ENCODE measurements at places on chromosomes 3 and 15.
A peak's percentile ranks its signal among the peaks of the same experiment; 100 is the strongest.

DNA sequence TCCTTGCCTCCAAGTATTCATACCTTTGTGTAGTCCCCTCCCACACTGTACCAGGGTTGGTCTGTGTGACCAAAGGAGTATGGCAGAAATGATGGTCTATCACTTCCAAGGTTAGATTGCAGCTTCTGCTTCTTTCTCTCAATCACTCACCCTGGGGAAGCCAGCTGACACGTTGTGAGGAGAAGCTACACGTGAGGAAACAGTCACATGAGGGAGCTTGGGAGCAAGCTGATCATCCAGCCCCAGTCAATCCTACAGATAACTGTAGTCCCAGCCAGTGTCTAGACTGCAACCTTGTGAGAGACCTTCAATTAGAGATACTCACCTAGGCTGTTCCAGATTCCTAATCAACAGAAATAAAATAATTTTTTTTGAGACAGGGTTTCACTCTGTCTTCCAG is 6.2 kb upstream of the ZNF774 start:
- no peak for DNase-seq

DNA sequence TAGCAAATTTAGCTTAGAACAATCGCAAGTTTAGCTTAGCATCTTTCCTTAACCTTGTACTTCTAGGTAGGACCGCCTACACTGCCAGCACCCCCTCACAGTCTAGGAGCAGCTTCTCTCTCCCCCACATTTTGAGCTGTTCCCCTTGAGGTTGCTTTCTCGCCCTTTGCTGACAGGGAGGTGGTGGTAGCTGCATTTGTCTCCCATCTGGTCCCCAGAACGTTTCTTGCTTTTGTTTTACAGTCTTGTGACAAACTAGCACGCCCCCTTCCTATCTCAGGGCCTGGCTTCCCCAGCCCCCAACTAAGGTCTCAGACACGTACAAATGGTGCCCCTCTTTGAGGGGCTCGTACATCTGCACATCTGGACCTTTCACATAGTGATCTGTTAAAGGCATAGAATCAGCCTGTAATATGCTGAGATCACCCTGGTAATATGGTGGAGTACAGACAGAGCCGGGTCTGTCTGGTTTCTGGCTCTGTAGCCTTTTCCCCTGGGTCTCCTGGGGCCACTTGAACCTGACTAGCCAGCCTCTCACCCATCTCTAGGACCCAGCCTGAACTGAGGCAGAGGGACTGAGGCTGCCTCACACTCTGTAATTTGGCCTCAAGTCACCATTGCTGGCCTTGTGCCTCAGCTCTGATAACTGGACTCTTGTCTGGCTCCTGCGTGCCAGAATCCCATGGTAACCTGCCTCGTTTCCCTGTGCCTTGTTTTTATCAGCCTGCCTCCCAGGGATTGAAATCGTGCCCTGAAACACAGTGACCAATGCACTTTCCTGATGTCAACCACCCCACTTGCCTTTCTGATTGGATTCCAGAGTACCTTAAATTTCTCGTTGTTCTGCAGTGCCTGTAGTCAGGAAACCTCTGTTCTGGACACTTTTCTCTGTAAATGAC is 27.7 kb downstream of the CRTC3 start:
- no peak for DNase-seq

- no peak for DNase-seq
These were observed 533.1 kb upstream of the CBLB start for GRCh38 chr3:106401666-106402490.

- DNase-seq = peak; percentile 27
These were observed 11.9 kb upstream of the CD200R1L start for GRCh38 chr3:112858410-112859069.

GRCh38 chr3:37993820-37994638 is 3.4 kb downstream of the VILL start:
- DNase-seq = peak; percentile 51

- DNase-seq = no peak
These were observed 111.6 kb upstream of the SLC6A6 start for GRCh38 chr3:14290631-14291385.

DNA sequence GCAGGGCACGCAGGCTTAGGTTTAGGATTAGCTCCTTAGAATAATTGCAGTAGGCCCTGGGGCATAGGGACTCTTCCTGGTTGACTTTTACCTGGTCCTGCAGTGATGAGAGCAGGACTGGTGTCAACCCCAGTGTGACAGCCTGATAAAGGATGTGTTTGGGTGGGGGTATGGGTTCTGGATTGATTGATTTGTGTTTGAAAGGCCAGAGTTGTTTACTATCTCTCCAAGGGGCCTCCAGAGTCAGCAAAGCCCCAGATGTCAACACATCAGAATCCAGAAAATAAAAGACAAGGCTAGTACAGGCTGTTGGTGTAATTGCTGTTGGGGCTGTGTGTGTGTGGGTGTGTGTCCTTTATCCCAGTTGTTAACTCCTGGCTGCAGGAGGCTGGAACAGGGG is 122.3 kb downstream of the CHRNA7 start:
- DNase-seq = no peak

GRCh38 chr15:65060641-65061397 is 7.0 kb downstream of the RASL12 start:
- DNase-seq = no peak

GRCh38 chr3:194875581-194876402 is 190.1 kb downstream of the FAM43A start:
- no peak for DNase-seq

GRCh38 chr3:150324788-150325187 is 83.3 kb upstream of the TSC22D2 start:
- no peak for DNase-seq

DNA sequence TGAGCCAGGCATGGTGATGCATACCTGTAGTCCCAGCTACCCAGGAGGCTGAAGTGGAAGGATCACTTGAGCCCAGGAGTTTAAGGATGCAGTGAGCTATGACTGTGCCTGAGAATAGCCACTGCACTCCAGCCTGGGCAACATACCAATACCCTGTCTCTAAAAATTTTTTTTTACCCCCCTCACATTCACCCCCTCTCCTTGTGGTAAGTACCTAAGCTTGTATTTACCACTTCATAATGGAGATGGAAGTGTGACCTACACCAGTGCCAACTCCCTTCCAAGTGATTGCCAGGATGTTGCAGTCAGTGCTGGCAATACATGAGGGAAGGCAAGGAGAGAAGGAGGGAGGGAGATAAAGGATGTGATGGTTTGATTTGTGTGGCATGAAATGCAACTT is 84.2 kb downstream of the LRRC28 start:
- no peak for DNase-seq

GRCh38 chr3:28019740-28020139 is 221.7 kb upstream of the CMC1 start:
- no peak for DNase-seq

- DNase-seq = no peak
These were observed 7.9 kb downstream of the TNIK start for GRCh38 chr3:171452328-171452727.

DNA sequence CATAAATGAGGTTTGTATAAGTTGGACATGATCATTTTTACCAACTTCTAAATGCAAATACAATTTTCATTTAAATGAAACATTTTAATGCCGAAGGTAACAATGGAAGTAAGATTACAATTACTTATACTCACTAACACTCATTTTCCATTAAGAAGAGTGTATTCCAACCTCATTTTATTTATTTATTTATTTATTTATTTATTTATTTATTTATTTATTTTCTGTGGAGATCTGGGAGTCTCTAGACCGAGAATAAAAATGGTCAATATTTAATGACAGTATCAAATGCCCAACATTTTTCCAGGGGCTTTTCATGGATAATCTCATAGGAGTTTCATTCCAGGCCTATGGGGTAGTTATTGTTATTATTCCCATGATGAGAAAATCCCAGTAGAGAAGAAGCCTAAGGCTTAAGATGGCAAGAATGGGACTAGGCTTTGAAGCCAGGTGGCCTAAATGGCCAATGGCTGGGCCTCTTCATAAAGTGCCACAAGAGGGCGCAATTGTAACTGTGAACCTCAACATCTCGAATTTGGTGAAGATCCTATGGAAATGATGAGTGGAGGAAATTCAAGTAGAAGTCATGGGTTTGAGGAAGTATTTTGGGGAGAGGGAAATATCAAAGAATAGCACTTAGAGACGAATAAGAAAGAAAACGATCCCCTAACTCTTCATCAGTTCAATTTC is 21.3 kb downstream of the VGLL3 start:
- peak; percentile 6 for DNase-seq

DNA sequence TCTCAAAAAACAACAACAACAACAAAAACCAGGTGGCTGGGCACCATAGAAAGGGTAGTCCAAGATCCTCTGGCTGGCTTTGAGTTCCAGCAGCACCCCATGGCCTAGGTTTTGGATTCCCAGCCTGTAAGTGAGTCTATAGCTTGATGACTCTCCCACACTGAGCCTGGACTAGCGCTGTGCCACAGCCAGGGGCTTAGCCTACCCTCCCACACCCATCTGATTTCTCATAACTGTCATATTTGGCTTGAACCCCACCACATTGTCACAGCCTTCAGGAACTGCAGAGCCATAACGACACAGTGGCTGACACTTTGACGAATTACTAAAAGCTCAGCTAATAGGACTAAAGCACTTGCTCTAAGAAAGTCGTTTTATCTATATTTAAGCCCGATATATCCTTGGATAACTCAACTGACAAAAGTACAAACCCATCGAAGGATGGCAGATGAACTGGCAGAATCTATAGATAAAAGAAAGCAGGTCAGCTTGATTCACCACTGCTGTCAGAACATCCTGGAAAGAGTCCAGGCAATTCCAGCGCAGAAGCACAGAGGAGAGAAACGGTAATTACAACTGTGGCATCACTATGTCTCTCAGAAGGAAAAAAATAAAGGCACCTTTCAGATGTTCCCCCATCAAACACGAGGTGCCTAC is 62.1 kb downstream of the HOMER2 start:
- no peak for DNase-seq

- no peak for DNase-seq
These were observed 31.3 kb downstream of the TLE3 start for GRCh38 chr15:70066447-70066846.

DNA sequence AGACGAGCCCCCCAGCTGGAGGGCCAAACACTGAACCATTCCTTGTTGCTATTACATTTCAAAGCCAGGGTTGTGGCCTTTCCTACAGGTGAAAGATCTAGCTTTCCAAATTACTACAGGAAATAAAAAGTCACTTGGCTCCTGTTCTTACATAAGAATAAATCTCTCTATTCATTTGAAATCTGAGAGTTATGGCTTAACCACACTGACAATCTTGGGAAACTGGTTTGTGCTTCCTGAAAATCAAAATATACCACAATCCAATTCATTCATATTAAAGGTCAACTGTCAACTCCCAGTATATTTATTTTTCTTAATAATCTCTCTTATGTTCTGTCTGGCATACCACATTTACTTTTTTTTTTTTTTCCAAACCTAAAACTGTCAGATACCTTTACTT is 103.7 kb upstream of the LMOD3 start:
- DNase-seq = no peak

DNA sequence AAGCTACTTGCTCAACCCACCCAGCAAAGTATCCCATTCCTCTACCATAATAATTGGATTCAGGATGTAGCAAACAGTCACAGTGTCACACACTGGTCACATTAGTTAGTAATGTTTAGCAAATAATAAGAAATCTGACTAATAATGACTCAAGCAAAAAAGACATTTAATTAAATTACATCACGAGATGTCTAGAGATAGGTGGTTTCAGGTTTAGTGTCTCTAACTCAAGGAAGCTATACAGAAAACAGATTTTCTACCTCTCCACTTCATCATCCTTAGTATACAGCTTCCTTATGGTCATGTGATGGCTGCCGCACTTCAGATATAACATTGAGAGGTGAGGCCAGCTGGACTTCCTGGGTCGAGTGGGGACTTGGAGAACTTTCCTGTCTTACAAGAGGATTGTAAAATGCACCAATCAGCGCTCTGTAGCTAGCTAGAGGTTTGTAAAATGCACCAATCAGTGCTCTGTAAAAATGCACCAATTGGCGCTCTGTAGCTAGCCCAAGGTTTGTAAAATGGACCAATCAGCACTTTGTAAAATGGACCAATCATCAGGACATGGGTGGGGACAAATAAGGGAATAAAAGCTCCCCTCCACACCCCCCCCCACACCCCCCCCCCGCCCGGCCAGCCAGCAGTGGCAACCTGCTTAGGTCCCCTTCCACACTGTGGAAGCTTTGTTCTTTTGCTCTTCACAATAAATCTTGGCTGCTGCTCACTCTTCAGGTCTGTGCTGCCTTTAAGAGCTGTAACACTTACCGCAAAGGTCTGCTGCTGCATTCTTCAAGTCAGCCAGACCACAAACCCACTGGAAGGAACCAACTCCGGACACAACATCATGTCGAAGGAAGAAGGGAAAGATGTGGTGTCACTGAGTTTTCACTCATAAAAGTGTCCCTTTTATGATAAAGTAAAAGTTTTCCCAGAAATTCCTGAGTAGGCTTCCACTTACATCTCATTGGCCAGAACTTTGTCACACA is 24.9 kb upstream of the ARPIN start:
- DNase-seq = no peak

DNA sequence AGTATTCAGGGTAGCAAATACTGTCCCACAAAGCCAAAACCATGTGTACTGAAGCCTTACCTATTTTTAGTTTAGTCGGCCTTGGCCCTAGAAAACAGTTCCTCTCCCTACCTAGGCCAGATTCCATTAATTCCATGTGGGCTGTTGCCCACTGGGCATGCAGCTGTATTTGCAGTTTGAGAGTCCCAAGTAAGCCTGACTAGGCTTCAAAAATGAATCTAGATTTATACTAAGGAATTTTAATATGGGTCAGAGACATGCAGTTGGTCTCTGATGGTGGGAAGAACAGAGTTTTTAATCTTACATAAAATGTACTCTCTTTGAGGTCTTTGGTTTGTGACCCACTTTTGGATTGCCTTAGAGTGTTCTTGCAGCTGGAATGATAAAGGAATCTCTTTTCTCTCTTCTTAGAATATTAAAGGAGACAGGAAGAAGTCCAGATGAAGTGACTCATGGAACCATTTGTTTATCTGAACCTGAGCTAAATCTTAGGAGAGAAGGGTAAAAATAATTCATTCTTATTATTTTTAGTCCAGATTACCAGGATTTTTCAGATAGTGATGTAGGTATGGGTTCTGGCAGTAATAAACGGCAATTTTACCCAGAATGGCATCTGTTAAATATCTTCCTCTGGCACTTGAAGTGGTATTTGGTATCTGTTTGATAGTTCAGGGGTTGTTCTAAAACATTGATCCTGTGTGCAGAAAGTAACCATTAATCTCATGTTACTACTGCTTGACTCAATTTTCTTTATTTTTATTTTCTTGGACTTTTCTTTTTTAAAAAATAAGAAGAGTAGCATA is 33.8 kb downstream of the GLCE start:
- DNase-seq = no peak

- DNase-seq = no peak
These were observed 6.3 kb upstream of the AP3S2 start for GRCh38 chr15:89899951-89900567.

- no peak for DNase-seq
These were observed 184.0 kb downstream of the KCNAB1 start for GRCh38 chr3:156304406-156304805.

DNA sequence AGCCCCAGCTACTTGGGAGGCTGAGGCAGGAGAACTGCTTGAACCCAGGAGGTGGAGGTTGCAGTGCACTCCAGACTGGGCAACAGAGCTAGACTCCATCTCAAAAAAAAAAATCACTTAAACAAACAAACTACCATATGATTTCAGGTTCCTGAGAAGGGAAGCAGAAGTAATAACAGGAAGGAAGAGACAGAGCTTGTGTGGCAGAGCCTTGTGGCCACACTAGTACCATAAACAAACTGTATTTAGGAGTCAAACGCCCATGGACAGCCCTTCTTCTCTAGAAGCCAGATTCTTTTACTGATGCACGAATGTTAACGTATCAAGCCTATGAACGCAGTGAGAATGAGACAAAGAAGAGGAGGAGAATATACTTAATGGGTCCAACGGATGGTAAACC is 12.0 kb downstream of the MTMR10 start:
- DNase-seq = no peak

GRCh38 chr3:160695915-160696327 is 19.0 kb downstream of the ARL14 start:
- DNase-seq = no peak

Data from CD4-positive, alpha-beta T cell treated with Interleukin-10 for 1 hour (primary cell).